A549 treated with DMSO at 1 μM for 4 hours (cell line): ENCODE measurements at places on chromosomes 4 and X. TPM values are rescaled to one million over a fixed set of nuclear protein-coding genes. Genes with fewer than 3 reads are reported as not detected.

The TXK gene
- total RNA-seq, result 0.11 to 0.28 TPM (median 0.25 TPM) in 5 replicates

The ADGRA3 gene
- total RNA-seq, result 20.3 to 26.7 TPM (median 25.3 TPM) in 5 replicates

The MAGEB17 gene
- not detected in 5 replicates for total RNA-seq

The LRP2BP gene
- 0.09 to 0.15 TPM (median 0.11 TPM) in 5 replicates for total RNA-seq

The PRKG2 gene
- total RNA-seq, result 0.72 to 1.8 TPM (median 0.85 TPM) in 5 replicates

The CXCL8 gene
- total RNA-seq, result 8.5 to 21.3 TPM (median 13.9 TPM) in 5 replicates

The GPM6B gene
- total RNA-seq, result not detected in 5 replicates

The SSX2 gene
- total RNA-seq, result not detected in 5 replicates

The CPE gene
- 1.3 to 1.6 TPM (median 1.4 TPM) in 5 replicates for total RNA-seq

The TAF7L gene
- 0.08 to 0.15 TPM (median 0.13 TPM) in 5 replicates for total RNA-seq

The NPNT gene
- total RNA-seq, result 0.19 to 0.41 TPM (median 0.22 TPM) in 5 replicates

The SULT1E1 gene
- not detected in 5 replicates for total RNA-seq

The CABS1 gene
- total RNA-seq, result not detected in 5 replicates

The CAMK2D gene
- 16.5 to 19.4 TPM (median 18.4 TPM) in 5 replicates for total RNA-seq

The RTL5 gene
- total RNA-seq, result 2.3 to 2.8 TPM (median 2.5 TPM) in 5 replicates

The IL1RAPL1 gene
- total RNA-seq, result 0.02 TPM in 1 of 5 replicates, not detected in the others

The SSX2B gene
- not detected in 5 replicates for total RNA-seq

The SOX3 gene
- not detected in 5 replicates for total RNA-seq

The CT83 gene
- not detected in 5 replicates for total RNA-seq

The RADX gene
- 0.03 to 0.07 TPM (median 0.05 TPM) in 4 of 5 replicates, not detected in the other for total RNA-seq

The TEC gene
- total RNA-seq, result 1.3 to 1.7 TPM (median 1.6 TPM) in 5 replicates

The ITIH6 gene
- not detected in 5 replicates for total RNA-seq

The BGN gene
- not detected in 5 replicates for total RNA-seq

The USP26 gene
- total RNA-seq, result not detected in 5 replicates

The PITX2 gene
- 1.0 to 1.6 TPM (median 1.3 TPM) in 5 replicates for total RNA-seq

The SLC34A2 gene
- total RNA-seq, result 0.02 to 0.03 TPM in 2 of 5 replicates, not detected in the others

The RPA4 gene
- total RNA-seq, result 0.21 to 0.45 TPM (median 0.38 TPM) in 5 replicates

The CDS1 gene
- 0.71 to 1.2 TPM (median 0.84 TPM) in 5 replicates for total RNA-seq

The XAGE1A gene
- 16.0 to 35.5 TPM (median 20.7 TPM) in 4 of 5 replicates, not detected in the other for total RNA-seq

The PDGFC gene
- total RNA-seq, result 2.1 to 3.6 TPM (median 2.7 TPM) in 5 replicates

The SFRP2 gene
- total RNA-seq, result not detected in 5 replicates
